Naive thymus-derived CD8-positive, alpha-beta T cell (primary cell): ENCODE measurements at places on chromosomes 5 and 9. TPM values are rescaled to one million over a fixed set of nuclear protein-coding genes. Genes with fewer than 3 reads are reported as not detected.

- H3K27me3 ChIP-seq = peaks cover 15% of the 10 kb centered on the region
- H3K4me3 ChIP-seq = no peak overlapping the region
- H3K4me1 ChIP-seq = no peaks in the 10 kb centered on the region
Measured at GRCh38 chr5:42828671-42829070, 17.0 kb upstream of the SELENOP start.

GRCh38 chr9:24502206-24502937 is 43.3 kb downstream of the IZUMO3 start:
- no peak for DNase-seq
- H3K27me3 ChIP-seq = no peaks in the 10 kb centered on the region
- no peaks in the 10 kb centered on the region for H3K4me1 ChIP-seq
- no peak overlapping the region for H3K4me3 ChIP-seq
- peaks cover 8% of the 10 kb centered on the region for H3K36me3 ChIP-seq

DNA sequence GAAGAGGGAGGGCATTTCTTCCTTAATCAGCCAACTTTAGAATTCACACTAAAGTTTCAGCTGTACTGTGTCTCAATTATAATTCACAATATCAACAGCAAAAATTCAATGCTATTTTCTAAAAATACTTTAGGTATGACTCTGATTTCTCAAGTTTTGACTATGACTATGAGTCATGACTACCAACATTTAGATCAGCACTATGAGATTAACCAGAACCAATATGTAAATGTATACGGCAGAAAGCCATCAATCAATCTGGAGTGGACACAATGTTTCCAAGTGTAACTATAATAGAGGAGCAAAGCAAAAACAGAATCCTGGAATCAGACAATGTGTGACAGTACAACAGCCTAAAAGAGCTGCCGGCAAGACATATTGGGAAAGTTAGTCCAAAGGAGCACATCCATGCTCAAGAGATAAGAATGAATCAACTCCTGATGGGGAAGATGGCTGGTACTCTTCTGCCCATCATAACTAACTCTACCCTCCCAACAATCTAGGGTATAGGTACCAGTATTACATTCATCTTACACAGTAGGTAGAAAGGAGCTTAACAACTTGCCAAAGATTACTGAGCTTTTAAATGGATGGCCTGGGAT is 294.4 kb downstream of the SEMA5A start:
- H3K27ac ChIP-seq = no peak overlapping the region
- no peaks in the 10 kb centered on the region for H3K36me3 ChIP-seq
- H3K4me3 ChIP-seq = no peak overlapping the region
- DNase-seq = no peak
- no peaks in the 10 kb centered on the region for H3K4me1 ChIP-seq

GRCh38 chr5:62812621-62813255 is 234.1 kb downstream of the LRRC70 start:
- H3K4me1 ChIP-seq = no peaks in the 10 kb centered on the region
- no peaks in the 10 kb centered on the region for H3K36me3 ChIP-seq
- DNase-seq = no peak
- no peak overlapping the region for H3K4me3 ChIP-seq
- peaks cover 53% of the 10 kb centered on the region for H3K27me3 ChIP-seq

GRCh38 chr9:254516-254915 is 39.9 kb downstream of the DOCK8 start:
- no peaks in the 10 kb centered on the region for H3K36me3 ChIP-seq
- H3K4me3 ChIP-seq = no peak overlapping the region
- no peak overlapping the region for H3K27ac ChIP-seq
- H3K4me1 ChIP-seq = peaks cover 2% of the 10 kb centered on the region
- DNase-seq = no peak

DNA sequence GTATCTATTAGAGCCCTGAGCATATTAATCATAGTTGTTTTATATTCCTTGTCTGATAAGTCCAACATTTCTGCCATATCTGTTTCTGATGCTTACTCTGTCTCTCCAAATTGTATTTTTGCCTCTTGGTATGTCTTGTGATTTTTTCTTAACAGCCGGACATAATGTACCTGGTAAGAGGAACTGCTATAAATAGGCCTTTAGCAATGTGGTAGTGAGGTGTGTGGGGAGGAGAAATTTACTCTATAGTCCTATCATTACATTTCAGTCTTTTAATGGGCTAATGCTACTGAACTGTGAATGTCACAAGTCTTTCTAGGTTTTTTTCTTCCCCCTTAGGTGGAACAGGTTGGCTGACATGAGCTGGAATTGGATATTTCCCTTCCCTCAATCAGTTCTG is 176.1 kb upstream of the FGF10 start:
- no peak for DNase-seq
- H3K36me3 ChIP-seq = no peaks in the 10 kb centered on the region
- no peak overlapping the region for H3K4me3 ChIP-seq
- H3K27me3 ChIP-seq = no peaks in the 10 kb centered on the region

Gene CDH9
- not detected for total RNA-seq
